ENCODE measurements at places on chromosomes 1 and 21.

GRCh38 chr21:41765973-41766882, 624 bp downstream of the RIPK4 start:
- no peak for DNase-seq

GRCh38 chr1:85406887-85407533, 57.9 kb downstream of the DDAH1 start:
- DNase-seq = peak; percentile 89

- DNase-seq = no peak
Measured at GRCh38 chr1:85406081-85406480, 58.9 kb downstream of the DDAH1 start.

DNA sequence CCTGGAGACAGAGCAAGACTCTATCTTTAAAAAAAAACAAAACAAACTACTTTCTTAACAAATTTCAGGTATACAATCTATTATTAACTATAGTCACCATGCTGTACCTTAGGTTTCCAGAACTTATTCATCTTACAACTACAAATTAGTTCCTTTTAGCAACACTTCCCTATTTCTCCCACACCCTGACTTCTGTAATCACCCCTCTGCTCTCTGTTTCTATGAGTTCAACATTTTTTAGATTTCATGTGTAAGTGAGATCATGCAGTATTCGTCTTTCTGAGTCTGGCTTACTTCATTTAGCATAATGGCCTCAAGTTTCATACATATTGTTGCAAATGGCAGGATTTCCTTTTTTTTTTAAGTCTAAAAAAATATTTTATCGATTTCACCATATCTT, 77.9 kb upstream of the LPGAT1 start:
- DNase-seq = no peak

DNA sequence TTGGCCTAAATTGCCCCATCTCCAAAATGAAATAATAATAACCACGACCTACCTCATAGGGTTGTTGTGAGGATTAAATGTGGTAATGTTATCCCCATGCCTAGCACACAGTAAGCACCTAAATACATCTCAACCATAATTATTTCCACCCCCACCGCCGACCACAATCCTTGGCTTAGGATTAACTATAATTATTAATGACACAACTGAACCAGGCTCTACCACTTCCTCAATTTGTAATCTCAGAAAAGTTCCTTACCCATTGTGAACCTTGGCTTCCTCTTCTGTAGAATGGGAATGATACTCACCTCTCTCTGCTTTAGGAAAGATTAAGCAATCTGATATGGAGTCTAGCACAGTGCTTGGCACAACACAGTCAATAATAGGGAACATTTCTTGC, 44.3 kb upstream of the TACSTD2 start:
- no peak for DNase-seq

DNA sequence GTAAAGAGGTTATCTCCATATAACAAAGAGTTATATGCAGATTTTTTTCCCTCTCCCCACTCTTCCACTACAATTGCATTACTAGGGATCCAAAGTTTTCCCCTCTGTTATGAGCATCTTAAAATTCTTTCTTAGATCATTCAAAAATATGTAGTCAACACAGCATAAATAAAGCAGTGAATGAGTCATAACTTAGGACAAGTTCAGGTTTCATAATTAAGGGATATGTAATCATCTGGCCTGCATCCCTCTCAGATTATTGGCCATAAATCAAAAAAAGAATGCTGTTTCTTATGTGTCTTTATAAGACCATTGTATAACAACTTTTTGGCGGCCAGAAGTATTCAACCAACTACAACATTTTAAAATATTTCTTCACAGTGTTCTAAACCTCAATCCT, 1526.1 kb downstream of the KCNT2 start:
- DNase-seq = no peak

GRCh38 chr1:21324368-21325141, 34.3 kb upstream of the ECE1 start:
- DNase-seq = peak; percentile 90

GRCh38 chr1:172826096-172826741, 167.3 kb downstream of the FASLG start:
- peak; percentile 77 for DNase-seq

DNA sequence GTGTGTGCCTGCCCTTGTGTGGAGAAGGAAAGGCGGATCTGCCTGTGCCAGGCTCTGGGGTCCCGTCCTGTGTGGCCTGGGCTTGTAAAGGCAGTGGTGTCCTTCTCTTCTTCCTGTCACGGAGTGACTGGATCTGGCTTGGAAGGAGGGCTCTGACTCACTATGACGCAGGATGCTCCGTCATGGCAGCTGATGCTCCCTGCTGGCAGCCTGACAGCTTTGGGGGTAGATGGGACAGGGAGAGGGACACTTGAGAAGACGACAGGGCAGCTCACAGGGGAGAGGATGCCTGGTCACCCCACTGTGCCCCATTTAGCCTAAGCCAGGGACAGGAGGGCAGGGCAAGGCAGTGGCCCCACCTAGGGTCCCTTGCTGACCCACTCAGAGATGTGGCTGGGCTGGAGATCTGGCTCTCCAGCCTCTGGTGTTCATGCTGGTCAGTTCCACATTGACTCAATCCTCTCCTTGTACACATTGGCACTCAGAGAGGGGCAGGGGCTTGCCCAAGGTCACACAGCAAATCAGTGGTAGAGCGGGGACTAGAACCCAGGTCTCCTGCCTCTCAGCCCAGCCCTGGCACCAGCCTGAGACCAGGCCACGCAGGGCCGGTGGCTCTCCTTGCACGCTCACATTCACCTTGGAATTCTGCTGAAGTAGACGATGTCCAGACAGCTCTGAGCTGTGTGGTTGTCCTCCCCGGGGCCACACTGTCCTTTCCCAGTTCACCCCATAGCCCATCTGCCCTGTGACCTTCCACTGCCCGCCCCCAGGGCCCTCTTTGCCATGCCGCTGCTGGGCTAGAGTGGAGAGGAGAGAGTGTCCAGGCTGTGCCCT, 2.8 kb upstream of the FAM131C start:
- peak; percentile 94 for DNase-seq

GRCh38 chr21:25005388-25005787, 601.9 kb downstream of the MRPL39 start:
- peak; percentile 2 for DNase-seq

DNA sequence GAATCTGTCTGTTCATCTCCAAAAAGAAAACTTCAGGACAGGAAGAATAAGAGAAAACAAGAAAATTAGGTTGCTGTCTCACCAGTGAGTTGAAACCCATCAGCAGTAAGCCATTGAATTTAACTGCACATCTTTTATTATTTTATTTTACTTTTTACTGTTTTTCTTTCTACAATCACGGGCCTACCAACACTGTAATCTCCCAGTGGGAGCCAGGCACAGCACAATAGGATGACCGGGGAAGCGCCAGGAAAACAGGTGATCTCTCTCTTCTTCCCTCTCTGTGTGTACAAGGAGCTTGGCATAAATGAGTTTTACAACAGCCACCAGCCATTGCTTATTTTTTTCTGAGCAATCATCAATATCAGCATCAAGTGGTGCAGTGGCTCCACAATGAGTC, 113.1 kb upstream of the ESRRG start:
- DNase-seq = no peak

DNA sequence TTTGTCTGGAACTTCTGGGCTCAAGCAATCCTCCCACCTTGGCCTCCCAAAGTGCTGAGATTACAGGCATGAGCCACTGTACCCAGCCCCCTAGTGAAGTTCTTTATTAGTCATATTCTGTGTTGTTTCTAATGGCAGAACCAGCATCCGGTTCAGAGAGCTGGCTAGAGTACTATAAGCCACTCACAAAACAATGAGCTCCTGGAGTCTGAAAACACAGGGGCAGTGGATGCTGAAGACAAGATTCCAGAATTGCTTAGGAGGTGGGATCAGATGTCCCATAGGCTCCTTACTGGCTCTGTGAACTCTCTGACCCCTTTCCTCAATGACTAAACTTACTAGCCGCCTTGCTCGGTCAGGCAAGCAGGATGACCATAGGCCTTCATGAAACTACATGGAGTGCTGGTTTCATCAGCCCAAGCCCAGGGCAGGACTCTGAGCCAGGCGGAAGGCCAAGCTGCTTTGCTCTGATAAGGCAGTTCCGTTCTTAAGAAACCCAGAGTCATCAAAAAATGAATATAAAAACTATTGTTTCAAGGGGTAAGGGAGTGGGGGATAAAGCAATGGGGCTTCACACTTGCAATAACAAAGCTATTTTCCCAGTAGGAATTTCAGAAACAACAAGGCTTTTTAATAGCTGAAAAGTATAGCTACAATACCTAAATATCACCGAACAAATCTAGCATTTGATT, 8.1 kb downstream of the MTHFR start:
- DNase-seq = no peak

DNA sequence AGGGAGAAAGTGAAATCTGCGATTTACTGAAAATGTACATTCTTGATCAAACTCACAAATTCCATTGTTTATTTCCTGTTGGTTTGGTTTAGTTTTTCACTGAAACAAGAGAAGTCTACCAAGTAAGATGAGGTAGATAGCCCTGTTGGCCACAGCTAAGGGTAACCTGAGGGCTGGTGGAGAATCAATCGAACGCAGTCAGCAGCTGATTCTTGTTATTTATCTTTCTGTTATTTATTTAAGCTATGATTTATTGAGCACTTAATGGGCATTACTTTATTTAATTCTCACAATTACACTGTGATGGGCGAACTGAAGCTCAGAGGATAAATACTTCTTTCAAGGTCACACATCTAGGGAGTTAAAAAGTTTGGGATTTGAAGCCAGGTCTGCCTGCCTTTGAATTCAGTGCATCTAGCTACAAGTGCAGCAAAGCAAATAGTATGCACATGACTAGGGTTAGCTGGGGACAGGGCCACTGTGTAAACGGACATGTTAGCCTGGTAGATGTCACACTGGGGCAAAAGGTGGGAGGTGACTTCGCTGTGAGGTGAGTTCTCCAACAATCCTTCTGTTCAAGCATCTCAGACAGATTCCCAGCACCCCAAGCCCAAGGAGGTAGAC, 106.5 kb upstream of the GADD45A start:
- no peak for DNase-seq
